ENCODE measurements at places on chromosomes 13 and 19.

- no peak for DNase-seq
Observed at GRCh38 chr13:31968473-31968872, 63.1 kb upstream of the FRY start.

- no peak for DNase-seq
Observed at GRCh38 chr13:27391471-27391870, 32.9 kb upstream of the GTF3A start.

GRCh38 chr13:112877976-112878955 lies 90.7 kb upstream of the MCF2L start:
- no peak for DNase-seq

DNA sequence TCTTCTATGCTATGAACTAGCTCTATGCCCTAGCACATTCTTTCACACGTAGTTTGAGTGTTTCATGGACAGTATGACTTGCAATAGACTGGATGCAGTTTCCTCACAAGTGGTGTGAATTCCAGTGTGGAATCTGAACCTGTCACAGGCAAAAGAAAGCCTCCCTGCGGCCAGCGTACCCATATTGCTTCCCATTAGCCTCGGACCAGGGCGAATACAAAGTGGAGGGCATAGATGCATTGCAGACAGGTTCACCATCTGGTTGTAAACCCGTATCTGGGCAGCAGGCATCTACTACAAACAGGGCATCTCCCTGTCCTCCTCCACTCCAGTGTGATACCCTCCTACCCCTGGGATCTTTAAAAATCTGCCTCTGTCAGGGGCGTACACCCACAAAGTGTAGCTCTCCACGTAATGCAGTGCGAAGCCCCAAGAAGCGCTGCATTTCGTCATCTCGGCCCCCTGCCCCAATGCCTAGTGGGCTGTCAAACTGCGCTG lies 1.4 kb upstream of the CIC start:
- no peak for DNase-seq

GRCh38 chr19:48560095-48560530 lies 8.1 kb downstream of the SULT2B1 start:
- no peak for DNase-seq

DNA sequence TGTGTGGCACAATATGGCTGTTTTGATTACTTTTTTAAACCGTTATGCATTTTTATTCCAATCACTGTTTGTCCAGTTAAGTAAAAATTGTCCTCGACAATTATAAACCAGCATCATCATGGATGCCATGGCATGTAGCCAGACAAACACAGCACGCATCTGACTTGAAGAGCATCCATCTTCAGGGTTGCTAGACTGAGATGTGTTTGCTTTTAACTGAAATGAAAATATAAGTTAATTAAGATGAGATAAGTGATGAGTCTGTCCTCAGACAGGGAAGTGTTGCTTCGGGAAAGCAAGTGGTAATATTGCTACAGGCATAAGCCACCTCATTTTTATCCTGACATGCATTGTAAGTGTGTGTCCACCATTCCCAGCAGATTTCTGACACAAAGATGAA lies 92.8 kb upstream of the TPP2 start:
- no peak for DNase-seq
